Lung microvascular endothelial cell (primary cell): ENCODE measurements at places on chromosomes 6 and 20. TPM values are rescaled to one million over a fixed set of nuclear protein-coding genes. Genes with fewer than 3 reads are reported as not detected.

ARFGAP1 gene
- total RNA-seq = 29.2 and 43.1 TPM in 2 replicates

PDE10A gene
- total RNA-seq = 4.6 and 6.3 TPM in 2 replicates

MAS1 gene
- total RNA-seq = not detected in 2 replicates

TPD52L1 gene
- total RNA-seq = 1.1 and 2.4 TPM in 2 replicates

NRSN1 gene
- not detected in 2 replicates for total RNA-seq

OPRM1 gene
- not detected in 2 replicates for total RNA-seq
